Activated CD8-positive, alpha-beta memory T cell treated with anti-CD3 and anti-CD28 coated beads, Interleukin-2, amount 10 ng/mL, durations not matched to agents 7 days and 5 days (primary cell): ENCODE measurements at places on chromosomes 5 and 9. TPM values are rescaled to one million over a fixed set of nuclear protein-coding genes. Genes with fewer than 3 reads are reported as not detected.

Gene SLC30A5
- total RNA-seq, result 49.6 TPM

Gene PCDHB8
- total RNA-seq, result not detected

Gene LHX3
- not detected for total RNA-seq

Gene RELL2
- total RNA-seq, result 35.8 TPM

Gene NPR2
- 13.4 TPM for total RNA-seq

Gene ZNF169
- 7.7 TPM for total RNA-seq

Gene PCDHB11
- not detected for total RNA-seq

Gene ENTPD2
- not detected for total RNA-seq

Gene GFI1B
- not detected for total RNA-seq

Gene SPINK4
- total RNA-seq, result not detected

Gene PCDHGA10
- not detected for total RNA-seq

DNA sequence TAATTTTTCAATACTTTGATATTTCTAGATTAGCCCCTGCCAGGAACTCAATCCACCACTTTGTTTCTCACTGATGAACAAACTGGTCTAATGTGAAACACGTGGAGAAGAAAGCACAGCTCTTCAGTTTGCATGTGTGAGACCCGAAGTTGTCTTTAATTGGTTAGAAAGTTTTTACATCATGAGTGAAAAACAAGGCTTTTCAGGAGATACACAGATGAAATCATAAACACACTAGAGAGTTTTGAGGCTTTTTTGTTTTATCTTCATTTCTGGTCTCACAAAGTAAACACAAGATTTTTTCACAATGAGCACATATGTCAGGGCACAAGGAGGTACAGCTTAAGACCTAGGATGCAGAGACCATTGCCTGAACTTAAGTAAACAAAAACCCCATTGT lies 84.5 kb upstream of the MOCS2 start:
- peaks cover 7% of the 10 kb centered on the region for H3K4me1 ChIP-seq
- no peaks in the 10 kb centered on the region for H3K36me3 ChIP-seq
- DNase-seq, result no peak
- no peak overlapping the region for H3K4me3 ChIP-seq
- peaks cover 32% of the 10 kb centered on the region for H3K27me3 ChIP-seq

DNA sequence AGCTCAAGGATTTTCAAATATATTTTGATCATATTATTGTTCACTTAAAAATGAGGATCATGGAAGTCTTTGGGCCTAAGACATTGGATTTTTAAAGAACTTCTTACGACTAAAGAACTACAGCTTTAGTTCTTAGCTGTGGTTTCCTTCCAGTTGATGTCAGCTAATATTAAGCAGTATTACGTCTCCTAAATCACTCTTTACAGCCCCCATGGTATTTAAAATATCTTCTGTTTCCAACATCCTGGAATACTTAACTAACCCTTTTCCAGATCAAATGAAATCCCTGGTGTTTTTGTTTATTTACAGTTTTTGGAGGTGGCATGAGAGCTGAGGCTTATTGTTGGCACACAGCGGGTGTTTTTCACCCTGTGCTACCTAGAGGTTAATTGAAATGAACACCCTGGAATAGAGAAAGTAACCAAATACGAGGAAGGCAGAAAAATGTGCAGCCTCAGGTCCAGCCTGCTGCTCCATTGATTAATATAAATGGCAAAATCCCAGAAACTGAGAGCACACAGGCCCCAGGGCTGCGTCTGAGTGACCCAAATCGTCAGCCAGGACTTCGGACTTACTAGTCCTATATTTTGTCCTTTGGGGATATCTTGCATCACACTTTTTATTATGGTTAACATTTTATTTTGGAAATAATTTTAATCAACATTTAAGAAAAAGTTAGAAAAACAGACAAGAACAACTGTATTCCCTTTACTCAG lies 52.3 kb upstream of the ICE1 start:
- no peak overlapping the region for H3K4me3 ChIP-seq
- H3K27me3 ChIP-seq, result no peaks in the 10 kb centered on the region
- no peaks in the 10 kb centered on the region for H3K36me3 ChIP-seq
- DNase-seq, result no peak

GRCh38 chr5:176519810-176520720 lies 17.1 kb downstream of the RNF44 start:
- H3K27me3 ChIP-seq, result no peaks in the 10 kb centered on the region
- peaks cover 1% of the 10 kb centered on the region for H3K36me3 ChIP-seq
- H3K4me1 ChIP-seq, result peaks cover 7% of the 10 kb centered on the region
- DNase-seq, result no peak
- no peak overlapping the region for H3K27ac ChIP-seq

DNA sequence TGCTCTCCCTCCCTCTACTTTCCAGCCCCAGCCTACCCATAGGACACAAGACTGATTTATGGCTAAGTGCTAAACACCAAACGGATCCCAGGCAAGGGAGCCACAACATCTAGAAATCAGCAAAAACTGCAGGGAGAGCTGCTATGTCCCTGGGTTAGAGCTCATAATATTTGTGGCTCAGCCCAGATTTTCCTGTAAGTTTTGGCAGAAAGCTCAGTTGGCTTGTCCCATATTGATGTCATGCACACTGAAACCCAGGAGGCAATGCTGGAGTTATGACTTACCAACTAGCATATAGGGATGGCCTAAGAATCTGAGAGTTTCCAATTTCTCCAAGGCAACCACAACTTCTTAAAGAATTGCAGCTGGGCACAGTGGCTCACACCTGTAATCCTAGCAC lies 44.7 kb upstream of the MYOT start:
- no peaks in the 10 kb centered on the region for H3K4me1 ChIP-seq
- peaks cover 1% of the 10 kb centered on the region for H3K36me3 ChIP-seq
- no peak overlapping the region for H3K27ac ChIP-seq

DNA sequence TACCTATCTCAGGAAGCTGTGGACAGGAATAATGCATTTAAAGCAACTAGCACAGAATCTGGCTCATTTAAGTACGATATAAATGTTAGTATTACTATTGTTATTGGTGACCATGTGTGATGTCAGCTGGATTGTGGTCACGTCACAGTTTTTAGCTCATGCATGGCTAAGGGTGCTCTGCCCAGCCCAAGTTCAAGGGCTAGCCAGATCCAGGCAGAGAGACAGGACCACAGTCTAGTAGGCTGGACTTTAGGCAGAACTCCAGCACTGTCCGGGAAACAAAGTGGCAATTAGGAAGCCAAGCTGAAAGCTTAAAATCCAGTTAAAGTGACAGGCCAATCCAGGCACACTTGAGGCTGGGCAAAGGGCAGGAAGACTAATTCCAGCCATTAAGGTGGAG lies 273.6 kb downstream of the ADAMTSL1 start:
- no peaks in the 10 kb centered on the region for H3K4me1 ChIP-seq
- no peak overlapping the region for H3K4me3 ChIP-seq
- H3K27ac ChIP-seq, result no peak overlapping the region
- no peak for DNase-seq
- H3K27me3 ChIP-seq, result peaks cover 3% of the 10 kb centered on the region
- H3K36me3 ChIP-seq, result no peaks in the 10 kb centered on the region

DNA sequence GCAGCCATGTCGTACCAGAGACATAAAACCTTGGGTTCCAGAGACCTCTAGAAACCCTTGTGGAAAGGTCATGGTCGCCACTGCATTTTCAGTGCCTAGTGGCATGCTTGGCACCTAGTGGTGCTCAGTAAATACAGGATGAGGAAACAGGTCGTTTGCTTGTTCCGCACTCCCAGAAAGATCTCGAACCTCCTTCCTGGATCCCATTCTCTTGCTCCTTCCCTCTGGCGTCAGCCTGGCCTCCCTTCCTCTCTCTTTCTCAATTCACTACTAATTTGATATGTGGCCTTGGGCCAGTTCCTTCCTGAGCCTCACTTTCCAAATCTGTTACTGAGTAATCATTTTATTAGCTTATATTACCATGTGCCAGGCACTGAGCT lies 4.4 kb downstream of the NDST1 start:
- H3K27ac ChIP-seq, result no peak overlapping the region
- H3K36me3 ChIP-seq, result no peaks in the 10 kb centered on the region
- H3K4me3 ChIP-seq, result no peak overlapping the region
- no peak for DNase-seq
- H3K4me1 ChIP-seq, result peaks cover 2% of the 10 kb centered on the region

DNA sequence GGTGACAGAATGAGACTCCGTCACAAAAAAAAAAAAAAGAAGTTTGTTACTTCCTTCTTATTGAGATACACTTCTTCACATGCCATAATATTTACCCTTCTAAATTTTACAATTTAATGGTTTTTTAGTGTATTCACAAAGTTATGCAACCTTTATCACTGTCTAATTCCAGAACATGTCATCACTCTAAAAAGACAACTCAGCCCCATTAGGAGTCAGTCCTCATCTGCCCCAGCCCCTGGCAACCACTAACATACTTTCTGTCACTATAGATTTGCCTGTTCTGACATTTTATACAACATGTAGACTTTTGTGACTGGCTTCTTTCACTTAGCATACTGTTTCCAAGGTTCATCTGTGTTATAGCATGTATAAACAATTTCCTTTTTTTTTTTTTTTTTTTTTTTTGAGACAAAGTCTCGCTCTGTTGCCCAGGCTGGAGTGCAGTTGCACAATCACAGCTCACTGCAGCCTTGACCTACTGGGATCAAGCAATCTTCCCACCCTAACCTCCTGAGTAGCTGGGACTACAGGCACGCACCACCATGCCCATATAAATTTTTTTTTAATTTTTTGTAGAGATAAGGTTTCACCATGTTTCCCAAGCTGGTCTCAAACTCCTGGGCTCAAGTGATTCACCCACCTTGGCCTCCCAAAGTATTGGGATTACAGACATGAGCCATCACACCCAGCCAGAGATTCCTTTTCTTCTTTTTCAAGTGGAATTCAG lies 18.0 kb downstream of the AQP3 start:
- DNase-seq, result no peak
- H3K27me3 ChIP-seq, result no peaks in the 10 kb centered on the region
- H3K27ac ChIP-seq, result no peak overlapping the region
- no peak overlapping the region for H3K4me3 ChIP-seq

GRCh38 chr9:85118990-85119755 lies 449.6 kb downstream of the NTRK2 start:
- no peak overlapping the region for H3K27ac ChIP-seq
- no peaks in the 10 kb centered on the region for H3K4me1 ChIP-seq
- H3K4me3 ChIP-seq, result no peak overlapping the region
- no peak for DNase-seq
- H3K36me3 ChIP-seq, result no peaks in the 10 kb centered on the region

DNA sequence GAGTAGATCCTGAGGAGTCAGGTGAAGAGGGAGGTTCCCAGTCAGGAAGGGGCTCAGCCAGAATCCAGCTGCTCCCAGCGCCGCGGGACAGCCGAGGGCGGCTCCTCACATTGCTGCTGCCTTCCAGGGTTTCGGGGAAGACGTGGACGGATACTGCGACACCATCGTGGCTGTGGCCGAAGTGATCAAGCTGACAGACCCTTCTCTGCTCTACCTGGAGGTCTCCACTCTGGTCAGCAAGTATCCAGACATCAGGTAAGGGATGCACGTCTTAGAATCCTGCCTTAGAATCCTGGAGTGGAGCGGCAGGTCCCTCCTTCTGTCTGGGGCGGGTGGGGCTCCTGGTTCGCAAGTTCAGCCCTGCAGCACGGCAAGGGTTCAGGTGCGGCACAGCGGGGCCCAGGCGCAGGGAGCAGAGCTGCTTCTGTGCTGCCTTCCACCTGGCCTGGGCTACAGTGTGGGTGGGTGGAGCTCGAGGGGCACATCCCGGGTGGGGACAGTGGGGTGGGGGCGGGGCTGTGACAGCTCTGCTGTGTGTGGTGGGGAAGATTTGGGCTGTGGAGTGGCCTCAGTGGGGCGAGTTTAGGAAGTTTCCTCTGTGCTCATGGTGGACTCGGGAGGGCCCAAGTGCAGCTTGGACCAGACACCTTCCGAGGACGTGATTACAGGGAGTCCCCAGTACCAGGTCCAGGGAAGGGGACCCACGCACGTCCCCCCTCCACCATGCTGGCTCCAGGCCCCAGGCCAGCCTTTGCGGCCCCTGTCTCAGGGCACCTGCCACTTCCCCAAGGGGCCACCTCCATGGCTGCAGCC lies 22.8 kb downstream of the EXOC3 start:
- no peak for DNase-seq
- H3K27ac ChIP-seq, result no peak overlapping the region
- no peaks in the 10 kb centered on the region for H3K27me3 ChIP-seq
- H3K4me3 ChIP-seq, result no peak overlapping the region

DNA sequence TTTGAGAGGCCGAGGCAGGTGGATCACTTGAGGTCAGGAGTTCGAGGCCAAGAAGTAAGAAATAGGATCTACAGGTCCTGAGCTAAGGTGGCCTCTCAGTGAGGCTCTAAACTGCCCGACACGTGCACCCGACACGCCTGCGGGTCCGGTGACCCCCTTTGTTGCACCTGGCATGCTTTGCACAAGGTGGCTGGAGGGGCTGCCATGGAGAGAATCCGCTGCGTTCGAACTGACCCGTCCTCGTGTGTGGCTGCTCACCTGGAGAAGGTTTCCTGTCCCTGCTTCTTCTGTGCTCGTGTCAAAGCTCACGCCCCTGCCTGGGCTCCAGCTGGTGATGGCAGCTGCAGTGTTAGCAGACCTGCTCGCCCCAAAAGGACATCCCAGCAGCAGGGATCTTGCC lies 5.7 kb upstream of the OLFM1 start:
- H3K36me3 ChIP-seq, result no peaks in the 10 kb centered on the region
- peaks cover 3% of the 10 kb centered on the region for H3K4me1 ChIP-seq
- no peak overlapping the region for H3K27ac ChIP-seq
- H3K4me3 ChIP-seq, result no peak overlapping the region
- H3K27me3 ChIP-seq, result peaks cover 18% of the 10 kb centered on the region
- no peak for DNase-seq

- no peak overlapping the region for H3K27ac ChIP-seq
- peaks cover 10% of the 10 kb centered on the region for H3K4me1 ChIP-seq
- no peak overlapping the region for H3K4me3 ChIP-seq
- no peaks in the 10 kb centered on the region for H3K27me3 ChIP-seq
Observed at GRCh38 chr5:54304040-54304439, 6.3 kb downstream of the ARL15 start.

- no peak overlapping the region for H3K4me3 ChIP-seq
- no peaks in the 10 kb centered on the region for H3K4me1 ChIP-seq
- H3K36me3 ChIP-seq, result no peaks in the 10 kb centered on the region
- no peak overlapping the region for H3K27ac ChIP-seq
Observed at GRCh38 chr5:120314191-120314590, 149.9 kb upstream of the PRR16 start.

GRCh38 chr5:33231214-33231710 lies 209.5 kb upstream of the TARS1 start:
- H3K4me1 ChIP-seq, result peaks cover 7% of the 10 kb centered on the region
- H3K27me3 ChIP-seq, result no peaks in the 10 kb centered on the region
- no peak overlapping the region for H3K27ac ChIP-seq
- no peak for DNase-seq

DNA sequence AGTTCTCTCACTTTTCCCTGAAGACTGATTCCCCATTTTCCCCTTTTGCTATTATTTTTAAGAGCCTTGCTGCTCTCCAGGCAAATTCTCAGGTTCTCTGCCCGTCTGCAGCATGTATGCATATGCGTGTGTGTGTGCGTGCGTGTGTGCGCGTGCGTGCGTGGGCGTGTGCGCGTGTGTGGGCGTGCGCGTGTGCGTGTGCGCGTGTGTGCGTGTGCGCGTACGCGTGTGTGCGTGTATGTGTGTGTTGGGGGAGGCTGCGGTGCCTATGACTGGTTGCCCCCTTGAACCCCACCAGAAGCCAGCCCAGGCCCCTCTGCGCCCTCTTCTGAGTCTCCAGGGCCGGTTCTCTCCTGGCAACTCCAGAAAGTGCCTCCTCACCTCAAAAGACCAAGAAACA lies 987 bp upstream of the FOXI1 start:
- H3K4me1 ChIP-seq, result no peaks in the 10 kb centered on the region
- no peaks in the 10 kb centered on the region for H3K36me3 ChIP-seq
- DNase-seq, result peak; percentile 36
- H3K27me3 ChIP-seq, result peaks cover 13% of the 10 kb centered on the region
- no peak overlapping the region for H3K27ac ChIP-seq

- H3K4me3 ChIP-seq, result no peak overlapping the region
- H3K4me1 ChIP-seq, result peaks cover 17% of the 10 kb centered on the region
- peaks cover 9% of the 10 kb centered on the region for H3K27me3 ChIP-seq
- peaks cover 1% of the 10 kb centered on the region for H3K36me3 ChIP-seq
- H3K27ac ChIP-seq, result peak overlapping the region; percentile 70
Observed at GRCh38 chr5:61307191-61307590, 24.9 kb upstream of the ZSWIM6 start.
